ENCODE measurements at places on chromosomes 6 and 20.

- no peak for DNase-seq
Measured at GRCh38 chr6:154848580-154848979, 115.4 kb downstream of the SCAF8 start.

GRCh38 chr6:54491431-54491830 lies 183.2 kb downstream of the TINAG start:
- DNase-seq = no peak

DNA sequence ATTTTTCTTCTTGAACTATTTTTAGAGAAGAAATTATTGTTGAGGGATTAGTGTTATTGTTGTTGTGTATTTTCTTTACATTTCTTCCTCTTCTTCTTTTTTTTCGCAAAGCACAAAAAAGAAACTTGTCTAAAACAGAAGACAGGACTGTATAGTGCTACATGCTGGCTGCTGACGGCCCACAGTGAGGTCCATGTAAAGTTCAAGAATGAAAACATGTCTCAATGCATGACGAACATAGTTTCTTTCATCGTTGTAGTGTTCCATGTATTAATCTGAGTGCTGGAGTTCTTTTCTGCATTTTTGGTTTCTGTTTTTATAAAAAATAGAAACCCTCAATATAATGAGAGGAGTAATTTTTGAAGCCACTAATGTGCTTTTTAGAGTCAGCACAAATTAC lies 462.9 kb upstream of the MARCKS start:
- no peak for DNase-seq

DNA sequence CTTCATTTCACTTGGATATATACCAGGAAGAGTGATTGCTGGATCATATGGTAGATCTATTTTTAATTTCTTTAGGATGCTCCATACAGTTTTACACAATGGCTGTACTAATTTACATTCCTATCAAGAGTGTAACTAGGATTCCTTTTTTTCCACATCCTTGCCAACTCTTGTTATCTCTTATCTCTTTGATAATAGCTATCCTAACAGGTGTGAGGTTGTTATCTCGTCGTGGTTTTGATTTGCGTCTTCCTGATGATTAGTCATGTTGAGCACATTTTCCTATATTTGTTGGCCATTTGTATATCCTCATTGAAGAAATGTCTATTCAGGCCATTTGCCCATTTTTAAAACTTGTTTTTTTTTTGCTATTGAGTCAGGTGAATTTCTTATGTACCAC lies 552.4 kb downstream of the RFPL4B start:
- DNase-seq = no peak

DNA sequence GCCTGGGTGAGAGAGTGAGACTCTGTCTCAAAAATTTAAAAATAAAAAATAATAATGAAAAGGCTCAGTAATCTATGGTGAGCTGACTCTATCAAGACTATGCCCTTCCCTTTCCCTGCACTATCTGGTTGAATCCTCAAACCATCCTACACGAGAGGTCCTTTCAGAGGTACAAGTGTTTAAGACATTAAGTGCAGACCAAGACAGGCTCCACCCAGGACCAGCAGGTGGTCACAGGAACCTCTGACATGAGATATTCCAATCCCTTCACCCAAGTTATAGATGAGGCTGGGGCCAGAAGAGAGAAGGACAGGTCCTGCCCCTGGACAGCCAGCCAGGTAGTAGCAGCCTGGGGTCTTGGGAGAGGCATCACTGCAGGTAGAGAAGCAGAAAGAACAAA lies 182.6 kb downstream of the NFATC2 start:
- DNase-seq = no peak

Data from HuH-7.5 (cell line).